Uterus (tissue), 4 donors: ENCODE measurements at places on chromosomes 16 and 17. TPM values are rescaled to one million over a fixed set of nuclear protein-coding genes. Genes with fewer than 3 reads are reported as not detected.

GRCh38 chr17:42378959-42379594 is 9.2 kb downstream of the STAT3 start:
- DNase-seq, result no peak

The ABCA6 gene
- 41.5 TPM for total RNA-seq

DNA sequence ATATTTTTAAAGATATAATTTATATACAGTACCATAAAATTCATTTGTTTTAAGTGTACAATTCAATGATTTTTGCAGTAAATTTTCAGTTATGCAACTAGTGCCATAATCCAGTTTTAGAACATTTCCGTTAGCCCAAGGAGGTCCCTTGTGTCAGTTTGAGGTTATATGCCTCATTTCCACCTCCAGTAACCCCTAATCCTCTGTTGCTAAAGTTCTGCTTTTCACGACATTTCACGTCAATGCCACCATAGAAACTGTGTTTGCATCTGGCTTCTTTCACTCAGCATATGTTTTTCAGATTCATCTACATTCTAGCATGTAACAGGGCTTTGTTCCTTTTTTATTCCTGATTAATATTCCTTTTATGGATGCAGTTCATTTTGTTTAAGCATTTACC is 42.4 kb upstream of the NUDT7 start:
- no peak for DNase-seq

The IL34 gene
- total RNA-seq, result not detected

- DNase-seq, result no peak
Observed at GRCh38 chr17:71286625-71287024, 834.2 kb upstream of the SOX9 start.

The PIK3R5 gene
- total RNA-seq, result 12.0 TPM

The PRAC2 gene
- not detected for total RNA-seq

DNA sequence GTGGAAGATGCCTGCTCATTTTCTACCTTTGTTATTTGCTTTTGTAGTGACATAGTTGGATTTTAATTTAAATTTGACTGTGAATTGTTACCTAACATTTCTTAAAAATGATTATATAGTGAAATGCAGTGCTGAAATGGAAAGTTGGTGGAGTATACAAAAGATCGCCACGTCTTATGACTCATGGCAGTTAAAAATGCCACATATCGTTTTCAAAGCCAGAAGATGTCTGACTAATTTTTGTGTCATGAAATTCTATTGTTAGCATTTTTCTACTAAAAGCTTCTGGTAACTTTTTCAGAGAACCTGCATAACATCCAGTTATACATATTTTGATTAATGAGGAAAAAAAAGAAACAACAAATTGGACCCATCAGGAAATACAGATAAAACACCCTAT is 20.6 kb downstream of the MAP2K4 start:
- no peak for DNase-seq

- DNase-seq, result no peak
Observed at GRCh38 chr17:17420082-17420481, 56.7 kb upstream of the MED9 start.

The PRR29 gene
- total RNA-seq, result 2.8 TPM

- no peak for DNase-seq
Observed at GRCh38 chr16:54253118-54253517, 33.5 kb downstream of the IRX3 start.

DNA sequence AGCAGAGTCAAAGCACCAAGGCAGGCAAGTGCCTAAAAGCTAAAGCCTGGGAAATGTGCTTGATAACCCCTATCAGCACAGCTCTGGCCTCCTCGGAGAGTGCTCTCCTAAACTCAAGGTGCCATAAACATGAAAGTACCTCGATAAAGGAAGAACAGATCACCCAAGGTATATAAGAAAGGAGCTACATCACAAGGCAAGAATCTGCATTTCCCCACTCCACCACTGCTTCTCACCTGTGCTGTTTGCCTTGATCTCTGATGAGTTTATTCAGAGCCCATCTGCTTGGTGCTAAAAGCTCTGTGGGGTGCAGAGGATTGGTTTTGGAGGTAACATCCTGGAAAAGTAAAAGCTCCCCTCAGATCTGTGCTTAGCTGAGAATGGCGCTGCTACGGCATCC is 449.5 kb upstream of the CDH5 start:
- no peak for DNase-seq

- DNase-seq, result no peak
Observed at GRCh38 chr17:80034791-80035686, 633 bp downstream of the TBC1D16 start.

The GAS2L2 gene
- not detected for total RNA-seq

DNA sequence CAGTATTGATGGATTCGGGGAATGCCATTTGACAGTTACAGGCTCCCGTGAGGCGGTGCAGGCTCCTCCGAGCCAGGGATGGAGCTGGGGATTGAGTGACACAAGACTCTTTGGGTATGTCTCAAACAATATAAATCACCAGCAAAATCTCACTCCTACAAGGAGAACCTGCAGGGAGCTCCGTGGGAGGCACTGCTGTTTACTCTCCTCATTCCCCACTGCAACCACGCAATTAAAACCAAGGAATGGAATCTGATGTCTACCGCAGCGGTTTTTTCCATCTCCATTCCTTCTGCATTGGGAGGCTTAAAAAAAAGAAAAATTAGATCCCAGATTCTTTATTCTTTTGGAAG is 157.9 kb downstream of the WWOX start:
- DNase-seq, result no peak

The SNAI3 gene
- 0.43 TPM for total RNA-seq

DNA sequence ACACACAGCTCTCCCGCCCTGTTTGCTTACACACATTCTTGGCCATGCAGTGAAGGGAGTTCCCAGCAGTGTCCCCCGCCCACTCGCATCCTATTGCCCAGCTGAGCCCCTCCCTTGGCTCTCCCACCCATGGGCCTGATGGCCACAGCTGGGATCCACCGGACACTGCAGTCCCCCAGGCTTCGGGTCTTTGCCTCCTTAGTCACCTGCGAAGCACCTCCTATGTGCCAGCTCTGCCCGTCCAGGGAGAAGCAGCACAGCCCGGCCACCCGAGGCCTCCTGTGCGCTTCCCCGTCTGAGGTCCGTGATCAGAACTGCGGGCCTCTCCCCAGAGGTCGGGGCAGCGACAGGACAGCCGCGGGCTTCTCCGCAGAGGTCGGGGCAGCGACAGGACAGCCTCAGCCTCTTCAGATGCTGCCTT is 136.9 kb downstream of the BANP start:
- peak; percentile 43 for DNase-seq

- no peak for DNase-seq
Observed at GRCh38 chr16:27236635-27237218, 31.8 kb downstream of the NSMCE1 start.

The MYH13 gene
- total RNA-seq, result not detected

- no peak for DNase-seq
Observed at GRCh38 chr16:29649588-29650494, 13.2 kb upstream of the SPN start.

DNA sequence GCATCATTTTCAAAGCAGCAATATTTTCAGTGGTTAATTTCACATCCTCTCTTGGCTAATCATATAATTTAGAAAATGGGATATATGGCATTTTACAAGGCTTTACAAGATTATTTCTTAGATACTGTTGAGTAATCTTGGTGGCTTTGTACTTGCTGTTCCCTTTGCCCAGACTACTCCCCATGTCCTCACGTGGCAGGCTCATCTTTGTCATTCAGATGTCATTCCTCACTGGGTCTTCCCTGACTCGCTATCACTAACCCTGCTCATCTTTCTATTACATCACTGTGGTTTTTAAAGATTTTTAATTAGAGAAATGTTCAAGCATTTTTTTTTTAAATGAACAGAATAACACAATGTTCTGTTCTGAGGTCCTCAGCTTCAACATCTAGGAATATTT is 240.0 kb upstream of the IRX5 start:
- no peak for DNase-seq

The MAF gene
- 29.3 TPM for total RNA-seq

GRCh38 chr16:89167425-89167941 is 4.1 kb upstream of the CDH15 start:
- DNase-seq, result peak; percentile 46

The CCDC40 gene
- total RNA-seq, result 4.1 TPM

The PRAC1 gene
- total RNA-seq, result not detected

DNA sequence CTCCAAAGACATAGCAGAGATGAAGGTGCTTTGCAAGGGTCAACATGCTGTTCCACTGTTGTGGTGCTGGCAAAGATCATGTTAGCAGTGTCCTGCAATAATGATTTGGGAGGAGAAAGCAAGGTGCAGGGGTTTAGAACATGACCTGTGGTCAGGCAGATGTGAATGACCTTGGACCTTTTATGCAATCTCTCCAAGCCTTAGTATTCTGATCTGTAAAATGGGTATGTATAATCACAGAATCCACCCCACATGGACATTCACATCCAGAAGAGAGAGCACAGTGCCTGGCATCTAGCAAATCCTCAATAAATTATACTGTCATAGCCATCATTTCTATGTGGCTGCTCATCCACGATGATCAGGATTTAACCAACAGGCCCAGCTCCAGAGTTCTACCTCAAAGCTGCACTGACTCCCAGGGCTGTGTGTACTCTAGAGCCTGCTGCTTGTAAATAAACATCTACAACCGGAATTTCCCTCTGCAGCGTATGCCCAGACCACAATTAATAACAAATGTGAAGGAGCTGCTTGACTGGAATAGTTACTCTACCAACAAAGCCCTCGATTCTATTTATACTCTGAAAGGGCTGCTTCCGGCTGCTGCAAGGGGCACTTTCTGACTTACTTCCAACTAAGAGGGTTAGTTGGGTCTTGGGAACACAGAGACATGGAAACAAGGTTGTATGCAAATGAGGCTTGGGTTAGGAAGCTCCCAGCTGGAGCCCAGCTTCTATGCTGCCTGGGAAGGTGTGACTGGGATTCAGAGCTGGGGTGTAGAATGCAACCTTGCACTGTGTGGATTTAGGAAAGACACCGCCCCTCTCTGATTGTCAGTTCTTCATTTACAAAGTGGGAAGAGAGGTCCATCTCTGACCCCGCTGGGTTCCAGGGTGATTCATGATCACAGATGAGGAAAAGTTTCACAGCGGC is 265.2 kb downstream of the XYLT1 start:
- DNase-seq, result no peak
